NCI-H1105 (cell line): ENCODE measurements at places on chromosomes 6 and 20.

DNA sequence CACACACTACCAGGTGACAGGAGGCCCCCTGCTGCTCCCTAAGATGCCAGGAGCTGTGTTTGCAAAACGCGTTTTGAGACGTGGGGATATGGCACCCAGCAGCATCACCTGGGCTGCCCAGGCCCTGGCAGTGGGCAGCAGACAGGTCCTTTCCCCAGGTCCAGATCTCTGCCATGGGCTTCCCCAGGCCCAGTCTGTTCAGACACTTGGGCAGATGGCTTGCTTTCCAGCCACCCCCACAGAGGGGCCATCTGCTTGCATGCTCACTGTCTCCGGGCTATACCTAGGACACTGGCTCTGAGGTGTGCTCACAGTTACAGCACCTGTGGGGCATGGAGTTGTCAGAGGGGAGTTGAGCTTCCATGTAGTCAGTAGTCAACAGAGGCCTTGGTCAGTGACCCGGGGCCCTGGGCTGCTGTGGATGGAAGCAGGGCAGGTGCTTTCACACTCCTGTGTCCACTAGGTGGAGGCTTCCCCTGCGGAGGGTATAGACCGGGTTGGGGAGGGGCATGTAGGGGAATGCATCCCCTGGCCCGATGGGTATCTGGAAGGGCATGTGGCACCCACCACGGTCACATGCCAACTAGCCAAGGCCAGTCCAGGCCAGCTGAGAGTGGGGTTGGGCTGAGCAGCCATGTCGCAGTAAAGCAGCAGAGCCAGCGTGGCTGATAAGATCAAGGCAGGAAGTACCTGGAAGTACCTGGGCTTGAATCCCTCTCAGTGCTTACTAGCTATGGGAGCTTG, 185.4 kb upstream of the SLC24A3 start:
- no peak for DNase-seq

- DNase-seq: no peak
Observed at GRCh38 chr20:37540001-37540400, 12.3 kb upstream of the BLCAP start.

- DNase-seq: no peak
Observed at GRCh38 chr6:159061805-159062563, 17.2 kb upstream of the TAGAP start.

GRCh38 chr6:100968949-100969348, 87.8 kb upstream of the ASCC3 start:
- no peak for DNase-seq

DNA sequence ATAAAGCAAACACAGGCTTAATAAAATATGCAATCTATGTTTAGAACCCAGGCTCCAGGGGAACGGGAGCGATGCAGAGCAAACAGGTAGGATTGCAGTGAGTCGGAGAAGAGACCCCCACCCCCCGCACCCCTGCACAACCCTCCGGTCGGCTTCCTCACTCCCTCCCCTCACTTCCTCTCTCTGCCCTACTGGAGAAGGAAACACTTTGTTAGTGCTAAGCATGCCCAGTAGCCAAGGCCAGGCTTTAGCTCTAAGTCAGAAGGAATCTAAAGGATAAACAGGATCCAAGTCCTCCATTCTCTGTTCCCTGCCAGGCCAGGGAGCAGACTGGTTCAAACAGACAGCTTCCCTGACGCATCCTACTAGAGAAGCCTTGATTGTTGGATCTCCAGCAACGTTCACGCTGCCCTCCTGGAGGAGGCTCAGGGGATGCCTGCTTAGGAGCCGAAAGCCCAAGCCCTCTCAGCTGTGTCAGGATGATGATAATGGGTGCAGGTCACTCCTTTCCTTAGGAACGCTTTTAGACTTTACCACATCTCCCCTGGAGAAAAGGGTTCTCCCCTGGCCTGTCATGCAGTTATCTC, 14.7 kb downstream of the FOXQ1 start:
- no peak for DNase-seq
